ENCODE measurements at places on chromosomes 1 and 21.

- no peak for DNase-seq
Observed at GRCh38 chr1:54402896-54403295, 3.3 kb downstream of the SSBP3 start.

- DNase-seq = no peak
Observed at GRCh38 chr1:196661345-196661744, 9.5 kb downstream of the CFH start.

- DNase-seq = no peak
Observed at GRCh38 chr1:239427712-239428111, 41.3 kb downstream of the CHRM3 start.

GRCh38 chr1:57623039-57623790 is 199.4 kb upstream of the DAB1 start:
- no peak for DNase-seq

GRCh38 chr1:219228058-219228419 is 54.4 kb downstream of the LYPLAL1 start:
- DNase-seq = no peak

DNA sequence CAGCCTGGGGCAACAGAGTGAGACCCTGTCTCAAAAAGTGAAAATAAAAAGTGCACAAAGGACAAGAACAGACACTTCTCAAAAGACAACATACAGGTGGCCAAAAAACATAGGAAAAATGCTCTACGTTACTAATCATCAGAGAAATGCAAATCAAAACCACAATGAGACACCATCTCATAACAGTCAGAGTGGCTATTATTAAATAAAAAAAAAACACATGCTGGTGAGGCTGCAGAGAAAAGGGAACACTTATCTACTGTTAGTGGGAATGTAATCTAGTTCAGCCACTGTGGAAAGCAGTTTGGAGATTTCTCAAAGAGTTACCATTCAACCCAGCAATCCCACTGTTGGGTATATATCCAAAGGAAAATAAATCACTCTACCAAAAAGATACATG is 173.2 kb downstream of the SMYD3 start:
- DNase-seq = no peak

DNA sequence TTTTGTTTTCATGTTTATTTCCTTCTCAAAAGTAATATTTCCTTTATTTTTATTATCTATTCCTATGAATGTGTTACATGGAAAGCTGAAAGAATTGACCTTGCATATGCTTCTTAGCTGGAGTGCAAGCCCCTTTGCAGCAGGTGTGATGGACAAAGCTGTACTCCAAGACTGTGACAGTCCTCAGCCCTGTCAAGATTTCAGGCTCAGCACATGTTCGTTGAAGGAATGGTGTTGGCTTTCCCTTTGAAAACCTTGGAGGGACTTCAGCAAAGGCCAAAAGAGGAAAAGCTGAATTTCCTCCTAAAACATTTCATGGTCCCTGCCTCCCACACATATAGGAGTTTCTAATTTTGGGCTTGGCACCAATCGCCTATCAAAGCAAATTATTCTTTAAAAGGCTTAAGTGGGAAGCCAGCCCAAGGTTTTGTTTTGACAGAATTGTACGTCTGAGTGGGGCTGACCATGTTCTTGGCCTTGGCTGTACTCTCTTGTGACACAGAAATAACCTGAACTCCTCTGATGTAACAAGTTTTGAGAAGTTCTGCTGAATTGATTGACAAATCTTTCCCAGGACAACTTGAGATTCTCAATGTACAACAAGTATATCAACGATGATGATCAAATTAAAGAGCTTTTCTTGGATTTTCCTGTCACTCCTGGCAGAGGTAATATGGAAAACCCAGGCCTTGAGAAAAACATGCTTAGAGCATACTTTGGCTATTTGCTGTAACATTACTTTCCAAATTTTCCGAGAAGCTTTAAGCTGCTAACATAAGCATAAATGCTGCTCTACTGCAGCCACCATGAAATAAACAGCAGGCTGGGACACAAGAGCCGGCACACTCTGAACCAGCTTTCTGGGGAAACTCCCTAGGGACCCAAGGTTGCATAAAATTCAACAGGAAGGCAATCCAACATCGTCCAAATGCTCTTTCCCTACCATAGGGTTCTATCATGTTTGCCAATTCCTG is 135.7 kb upstream of the ZNF648 start:
- no peak for DNase-seq

DNA sequence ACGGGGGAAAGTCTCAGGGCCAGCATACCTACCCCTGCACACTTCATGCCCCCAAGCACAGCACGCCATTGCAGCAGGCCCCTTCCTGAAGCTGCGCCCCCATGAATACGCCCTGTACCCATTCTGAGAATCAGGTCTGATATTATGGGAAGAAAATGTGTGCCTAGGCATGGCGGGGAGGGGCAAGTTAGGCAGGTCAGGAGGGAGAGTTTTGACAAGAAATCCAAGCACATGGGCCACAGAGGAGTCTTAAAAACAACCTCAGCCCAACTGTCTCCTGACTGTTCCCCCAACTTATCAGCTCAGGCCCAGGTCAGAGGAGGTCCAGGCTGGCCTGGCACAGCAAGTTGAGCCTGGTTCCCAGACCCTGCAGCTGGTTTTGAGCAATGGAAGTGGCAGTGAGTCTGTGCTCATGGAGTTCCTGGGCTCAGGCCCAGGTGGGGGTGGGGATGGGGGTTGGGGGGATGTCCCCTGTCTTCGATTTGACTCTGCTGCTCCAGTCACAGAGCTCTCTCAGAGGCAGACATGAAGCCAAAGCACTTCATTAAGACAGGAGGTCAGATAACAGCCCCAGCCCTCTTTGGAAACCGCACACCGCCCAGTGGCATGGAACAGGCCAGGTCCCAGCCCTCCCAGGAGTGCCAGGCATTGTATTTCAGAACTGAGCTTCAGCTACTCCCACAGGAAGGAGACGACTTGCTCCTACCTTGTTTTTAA is 20.6 kb upstream of the BCAR3 start:
- no peak for DNase-seq

GRCh38 chr1:48493970-48494769 is 22.2 kb upstream of the SPATA6 start:
- DNase-seq = no peak

GRCh38 chr1:78699813-78700212 is 50.2 kb downstream of the IFI44 start:
- DNase-seq = no peak

GRCh38 chr1:210099921-210100320 is 132.7 kb upstream of the SERTAD4 start:
- DNase-seq = no peak

GRCh38 chr1:168801032-168801745 is 72.2 kb upstream of the DPT start:
- no peak for DNase-seq

DNA sequence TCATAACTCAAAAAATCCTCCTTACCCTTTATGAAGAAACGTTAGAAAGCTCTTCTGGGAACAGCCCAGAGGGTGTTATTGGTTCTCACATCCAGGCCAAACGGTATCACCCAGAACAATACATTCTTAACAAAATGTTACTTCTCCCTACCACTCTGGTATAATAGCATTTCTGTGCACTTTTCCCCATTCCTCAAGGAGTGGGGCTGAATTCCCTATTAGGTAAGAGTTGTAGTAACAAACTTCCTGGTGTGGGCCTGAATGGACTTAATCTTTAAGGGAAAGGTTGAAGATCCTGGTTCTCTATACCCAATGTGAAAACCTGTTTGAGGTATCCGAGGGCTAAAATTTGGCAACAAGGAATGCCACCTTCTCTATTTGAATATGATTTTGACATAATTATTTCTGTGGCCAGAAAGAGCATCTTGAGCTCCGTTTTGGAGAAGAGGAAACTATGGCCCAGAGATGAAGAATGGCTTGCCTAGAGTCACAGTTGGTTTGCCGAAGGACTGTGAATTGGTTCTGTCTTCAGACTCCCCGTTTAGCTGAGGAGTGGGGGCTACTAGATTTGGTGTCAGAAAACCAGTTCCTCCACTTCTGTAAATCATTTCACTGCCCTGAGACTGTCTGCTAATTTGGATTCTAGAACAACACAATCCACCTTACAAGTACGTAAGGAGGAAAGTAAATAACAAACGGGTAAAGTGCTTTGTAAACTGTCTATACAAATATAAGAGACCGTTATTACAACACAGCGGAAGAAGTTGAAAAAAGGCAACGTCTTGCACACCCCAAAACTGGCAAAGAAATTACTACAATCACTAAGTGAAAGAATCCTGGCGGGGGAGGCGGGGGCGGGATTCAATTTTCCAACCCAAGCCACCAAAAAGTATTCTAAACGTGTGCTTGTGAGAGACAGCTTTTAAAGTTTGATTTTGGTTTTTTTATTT is 2.3 kb downstream of the ANP32E start:
- no peak for DNase-seq

DNA sequence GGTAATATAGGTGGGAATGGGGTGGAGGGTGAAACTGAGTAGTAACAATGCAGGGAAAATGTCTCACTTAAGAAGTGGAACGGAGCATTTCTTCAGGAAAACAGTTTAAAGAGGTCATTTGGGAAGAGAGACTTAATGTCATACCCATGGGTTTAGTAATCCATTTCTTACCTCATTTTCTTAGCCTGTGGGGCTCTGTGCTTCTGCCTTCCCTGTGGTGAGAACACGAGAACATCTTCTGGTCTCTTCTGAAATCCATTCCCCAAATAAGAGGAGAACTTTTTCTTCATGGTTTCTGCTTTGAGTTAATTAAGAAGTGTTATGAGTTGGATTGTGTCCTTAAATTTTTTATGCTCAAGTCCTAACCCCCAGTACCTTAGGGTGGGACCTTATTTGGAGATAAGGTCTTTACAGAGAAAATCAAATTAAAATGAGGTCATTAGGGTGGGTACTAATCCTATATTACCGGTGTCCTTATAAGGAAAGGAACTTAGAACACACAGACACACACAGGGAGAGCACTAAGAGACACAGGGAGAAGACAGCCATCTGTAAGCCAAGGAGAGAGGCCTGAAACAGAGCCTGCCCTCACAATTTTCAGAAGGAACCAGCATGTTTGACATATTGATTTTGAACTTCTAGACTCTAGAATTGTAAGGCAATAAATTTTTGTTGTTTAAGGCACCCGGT is 5.4 kb downstream of the CCDC190 start:
- no peak for DNase-seq

- DNase-seq = no peak
Observed at GRCh38 chr1:192350356-192350755, 33.6 kb downstream of the RGS21 start.

DNA sequence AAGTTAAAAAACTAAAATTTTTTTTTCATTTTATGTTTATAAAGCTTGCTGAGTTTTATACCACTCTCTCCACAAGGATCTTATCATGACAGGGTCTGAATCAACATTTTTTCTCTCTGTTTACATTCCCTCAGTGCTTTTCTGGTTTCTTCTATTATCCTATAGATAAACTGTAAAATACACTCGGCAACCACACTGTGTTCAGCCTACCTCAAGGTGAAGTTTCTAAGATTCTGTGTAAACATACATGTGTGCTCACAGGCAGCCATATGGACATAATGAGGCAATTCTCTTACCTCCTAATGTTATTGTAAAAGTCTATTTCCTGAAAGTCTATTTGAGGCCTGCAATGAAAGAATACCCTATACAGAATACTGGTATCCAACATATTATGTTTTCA is 114.6 kb downstream of the NTPCR start:
- DNase-seq = no peak

- peak; percentile 56 for DNase-seq
Observed at GRCh38 chr1:116724765-116725375, 29.4 kb upstream of the CD2 start.

DNA sequence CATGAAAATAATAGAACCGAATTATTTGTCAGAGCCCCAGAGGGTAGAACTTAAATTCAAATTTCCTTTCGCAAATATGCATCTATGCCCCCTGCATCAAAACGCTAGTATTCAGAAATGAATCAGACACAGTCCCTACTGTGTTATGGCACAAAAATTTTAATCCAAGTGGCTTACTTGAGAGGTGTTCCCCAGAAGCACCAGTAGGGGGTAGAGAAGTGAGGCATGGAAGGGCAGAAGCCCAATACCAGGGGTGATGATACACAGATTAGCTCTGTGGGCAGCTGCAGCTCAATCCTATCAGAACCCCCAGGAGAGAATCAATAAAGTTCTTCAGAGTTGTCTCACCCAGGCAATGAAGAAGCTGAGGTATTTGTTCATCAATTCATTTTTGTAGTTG is 342.2 kb downstream of the OMA1 start:
- DNase-seq = no peak

DNA sequence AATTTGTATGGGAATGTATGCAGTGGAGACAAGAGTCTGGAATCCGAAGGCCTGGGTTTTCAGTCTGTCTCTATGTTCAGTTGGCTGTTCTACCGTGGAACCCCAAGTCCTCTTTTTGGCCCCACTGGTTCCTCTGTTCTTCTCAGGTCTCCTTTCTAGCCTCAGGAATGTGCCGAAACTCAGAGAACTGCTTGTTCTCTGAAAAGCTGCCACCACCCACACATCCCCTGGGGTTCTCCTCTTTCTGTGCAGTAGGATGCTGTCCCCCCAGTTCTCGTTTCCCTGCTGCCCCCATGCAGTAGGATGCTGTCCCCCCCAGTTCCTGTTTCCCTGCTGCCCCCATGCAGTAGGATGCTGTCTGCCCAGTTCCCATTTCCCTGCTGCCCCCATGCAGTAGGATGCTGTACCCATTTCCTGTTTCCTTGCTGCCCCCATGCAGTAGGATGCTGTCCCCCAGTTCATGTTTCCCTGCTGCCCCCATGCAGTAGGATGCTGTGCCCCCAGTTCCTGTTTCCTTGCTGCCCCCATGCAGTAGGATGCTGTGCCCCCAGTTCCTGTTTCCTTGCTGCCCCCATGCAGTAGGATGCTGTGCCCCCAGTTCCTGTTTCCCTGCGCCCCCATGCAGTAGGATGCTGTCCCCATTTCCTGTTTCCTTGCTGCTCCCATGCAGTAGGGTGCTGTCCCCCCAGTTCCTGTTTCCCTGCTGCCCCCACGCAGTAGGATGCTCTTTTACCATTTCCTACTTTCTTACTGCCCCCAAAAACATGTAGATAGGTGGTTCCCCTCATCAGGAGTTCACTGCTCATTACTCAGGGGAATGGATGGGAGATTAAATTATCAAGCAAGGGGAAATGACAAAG is 35.3 kb downstream of the OPTC start:
- no peak for DNase-seq

DNA sequence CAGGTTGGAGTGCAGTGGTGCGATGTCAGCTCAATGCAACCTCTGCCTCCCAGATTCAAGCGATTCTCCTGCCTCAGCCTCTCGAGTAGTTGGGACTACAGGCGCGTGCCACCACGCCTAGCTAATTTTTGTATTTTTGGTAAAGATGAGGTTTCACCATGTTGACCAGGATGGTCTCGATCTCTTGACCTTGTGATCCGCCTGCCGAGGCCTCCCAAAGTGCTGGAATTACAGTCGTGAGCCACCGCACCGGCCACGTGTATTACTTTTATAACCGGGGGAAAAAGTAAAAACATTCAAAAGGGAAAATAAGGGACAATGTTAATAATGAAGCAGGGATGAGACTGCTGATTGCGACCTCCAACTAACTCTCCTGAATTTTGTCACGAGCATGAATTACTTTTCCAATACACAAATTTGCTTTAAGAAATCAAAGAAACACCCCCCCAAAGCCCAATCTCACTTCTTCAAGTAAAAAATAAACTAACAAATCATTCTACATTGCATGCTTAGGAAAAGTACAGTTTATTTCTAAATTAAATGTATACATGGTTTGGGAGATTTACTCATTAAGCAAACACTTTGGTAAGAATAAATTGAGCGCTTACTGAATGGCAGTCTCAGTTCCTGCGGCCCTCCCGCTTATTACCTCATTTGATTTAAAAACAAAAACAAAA is 521 bp upstream of the ZBED6 start:
- DNase-seq = no peak
